Activated naive CD4-positive, alpha-beta T cell treated with Interleukin-2 at 50 U/mL for 16 hours (primary cell): ENCODE measurements at places on chromosomes 4 and X.

- DNase-seq: no peak
Measured at GRCh38 chr4:80948995-80949394, 81.5 kb upstream of the BMP3 start.

GRCh38 chr4:42262701-42263490, 110.4 kb upstream of the BEND4 start:
- DNase-seq: no peak

GRCh38 chr4:1330761-1331590, 16.0 kb upstream of the UVSSA start:
- DNase-seq: peak; percentile 67

DNA sequence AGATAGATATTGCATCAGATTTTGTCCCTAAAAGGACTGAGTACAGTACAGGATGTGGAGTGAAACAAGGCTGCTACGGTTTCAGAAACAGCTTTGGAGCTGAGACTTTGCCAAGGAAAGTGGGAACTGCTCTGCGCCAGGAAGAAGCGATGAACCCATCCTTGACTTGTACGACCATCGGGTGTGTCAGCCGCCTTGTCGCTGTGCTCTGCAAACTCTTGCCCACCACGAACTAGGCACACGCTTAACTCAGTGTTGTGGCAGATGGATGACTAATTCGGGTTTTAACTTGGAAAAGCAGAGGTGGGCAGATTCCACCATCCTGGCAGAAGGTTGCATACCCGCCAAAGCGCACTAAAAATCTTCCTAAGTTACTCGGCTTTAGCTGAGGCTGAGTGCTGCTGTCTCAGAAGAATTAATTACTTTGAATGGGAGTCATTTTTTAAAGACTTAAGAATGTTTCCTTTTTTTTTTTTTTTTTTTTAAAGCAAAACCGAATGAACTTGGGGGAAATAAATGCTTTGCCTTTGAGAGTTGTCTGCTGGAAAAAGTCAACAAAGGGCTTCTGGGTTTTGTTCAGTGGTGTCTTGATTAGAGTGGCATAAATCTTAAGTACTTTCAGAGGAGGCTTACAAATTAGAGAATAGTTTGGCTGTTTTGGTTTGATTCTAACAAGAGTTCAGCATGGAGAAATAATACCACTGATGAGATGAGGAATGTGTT, 69.5 kb downstream of the SHROOM2 start:
- no peak for DNase-seq

DNA sequence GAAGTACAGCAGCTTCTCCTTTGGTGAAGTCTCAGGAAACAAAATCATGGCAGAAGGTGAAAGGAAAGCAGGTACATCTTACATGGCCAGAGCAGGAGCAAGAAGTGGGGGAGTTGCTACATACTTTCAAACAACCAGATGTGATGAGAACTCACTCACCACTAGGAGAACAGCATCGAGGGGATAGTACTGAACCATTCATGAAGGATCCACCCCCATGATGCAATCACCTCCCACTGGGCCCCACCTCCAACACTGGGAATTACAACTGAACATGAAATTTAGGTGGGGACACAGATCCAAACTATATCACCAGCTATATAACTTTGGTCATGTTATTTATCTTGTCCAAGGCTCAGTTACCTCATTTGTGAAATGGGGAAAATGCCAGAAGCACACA, 159.4 kb downstream of the OPHN1 start:
- DNase-seq: no peak

GRCh38 chr4:109703664-109704361, 568 bp upstream of the CASP6 start:
- DNase-seq: no peak

DNA sequence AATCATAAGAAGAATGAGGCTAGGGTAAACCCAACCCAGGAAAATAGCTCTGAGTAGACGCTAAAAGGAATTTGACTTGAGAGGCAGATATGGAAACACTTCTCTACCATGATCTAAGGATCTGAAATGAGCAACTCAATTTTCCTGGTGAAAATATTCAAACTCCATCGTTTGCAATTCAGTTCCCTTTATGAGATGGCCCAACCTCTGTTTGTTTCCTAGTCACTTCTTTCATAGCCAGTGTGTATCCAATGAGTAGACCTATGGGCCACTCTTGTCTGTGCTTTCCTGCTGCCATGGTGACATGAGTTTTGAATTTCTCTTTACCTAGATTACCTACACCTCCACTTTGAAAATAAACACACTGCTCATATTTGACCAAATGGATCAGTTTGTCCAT, 176.2 kb upstream of the GPRIN3 start:
- no peak for DNase-seq

DNA sequence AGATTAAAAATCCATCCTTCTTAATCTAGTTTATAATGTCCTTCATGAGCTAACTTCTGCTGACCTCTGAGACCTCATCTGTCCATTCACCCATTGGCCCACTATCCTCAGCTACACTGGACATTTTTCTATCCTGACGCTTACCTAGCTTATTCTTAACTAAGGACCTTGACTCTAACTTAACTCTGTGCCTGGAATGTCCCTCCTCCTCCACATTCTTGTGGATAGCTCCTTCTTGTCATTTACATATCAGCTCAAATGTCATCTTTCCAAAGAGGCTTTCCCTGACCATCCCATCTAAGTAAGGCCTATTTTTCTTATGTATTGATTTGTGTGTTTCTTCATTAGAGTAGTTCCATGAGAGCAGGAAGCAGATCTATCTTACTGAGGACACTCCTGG, 54.7 kb downstream of the ATXN3L start:
- no peak for DNase-seq

- no peak for DNase-seq
Measured at GRCh38 chr4:54754394-54754793, 96.6 kb downstream of the KIT start.

GRCh38 chrX:95640226-95640625, 1044.4 kb upstream of the DIAPH2 start:
- no peak for DNase-seq

DNA sequence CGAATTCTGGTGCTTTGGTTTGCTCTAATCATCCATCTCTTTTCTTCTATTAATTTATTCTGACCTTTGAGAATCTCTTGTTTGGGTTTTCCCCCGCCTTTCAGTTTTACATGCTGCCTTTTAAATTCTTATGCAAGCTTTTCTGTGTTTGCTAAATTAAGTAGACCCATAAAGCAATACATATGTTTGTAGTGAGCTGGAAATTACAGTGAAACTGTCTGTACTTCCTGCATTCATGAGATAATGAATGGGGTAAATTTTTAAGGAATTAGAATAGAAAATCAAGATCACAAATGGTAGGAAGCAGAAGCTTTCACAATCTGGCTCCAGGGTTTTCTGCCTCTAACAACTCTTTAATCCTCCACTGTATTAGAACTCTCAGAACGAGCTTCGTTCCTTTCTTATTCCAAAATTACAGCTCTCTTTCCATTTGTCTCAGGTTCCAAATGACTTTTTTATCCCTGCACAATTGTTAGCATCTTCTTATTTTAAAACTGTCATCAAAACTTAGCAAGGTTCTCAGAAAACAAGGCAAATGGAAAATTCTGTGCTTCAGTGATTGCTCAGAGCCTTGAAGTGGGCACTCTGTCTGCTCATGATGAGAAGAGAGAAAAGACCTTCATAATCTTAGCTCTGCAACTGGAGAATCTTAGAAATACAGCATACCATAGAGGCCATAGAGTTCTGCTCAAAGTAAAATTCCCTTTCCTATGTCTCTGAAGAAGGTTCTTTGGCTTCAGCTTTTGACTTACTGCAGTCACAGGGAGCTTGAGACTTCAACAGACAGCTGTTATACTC, 108.2 kb downstream of the EGF start:
- DNase-seq: no peak

- no peak for DNase-seq
Measured at GRCh38 chrX:53511322-53511721, 77.2 kb upstream of the HSD17B10 start.

DNA sequence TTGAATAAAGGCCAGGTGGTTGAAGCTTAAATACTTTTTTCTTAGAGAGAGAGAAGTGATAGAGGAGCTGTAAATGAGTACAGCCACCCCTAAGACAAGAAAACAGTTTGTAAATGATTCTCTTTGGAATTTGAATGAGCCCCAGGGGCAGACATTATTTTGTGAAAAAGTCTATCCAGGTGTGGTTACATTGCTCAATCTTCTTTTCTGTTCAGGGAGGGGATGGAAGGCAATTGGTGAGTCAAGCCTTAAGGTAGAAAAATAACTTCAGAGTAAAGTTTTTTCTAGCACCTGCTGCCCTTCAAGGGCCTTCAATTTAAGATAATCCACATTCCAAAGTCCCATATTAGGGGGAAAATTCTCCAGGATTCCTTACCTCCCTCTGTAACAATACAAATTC, 646.7 kb downstream of the PDHA2 start:
- no peak for DNase-seq

DNA sequence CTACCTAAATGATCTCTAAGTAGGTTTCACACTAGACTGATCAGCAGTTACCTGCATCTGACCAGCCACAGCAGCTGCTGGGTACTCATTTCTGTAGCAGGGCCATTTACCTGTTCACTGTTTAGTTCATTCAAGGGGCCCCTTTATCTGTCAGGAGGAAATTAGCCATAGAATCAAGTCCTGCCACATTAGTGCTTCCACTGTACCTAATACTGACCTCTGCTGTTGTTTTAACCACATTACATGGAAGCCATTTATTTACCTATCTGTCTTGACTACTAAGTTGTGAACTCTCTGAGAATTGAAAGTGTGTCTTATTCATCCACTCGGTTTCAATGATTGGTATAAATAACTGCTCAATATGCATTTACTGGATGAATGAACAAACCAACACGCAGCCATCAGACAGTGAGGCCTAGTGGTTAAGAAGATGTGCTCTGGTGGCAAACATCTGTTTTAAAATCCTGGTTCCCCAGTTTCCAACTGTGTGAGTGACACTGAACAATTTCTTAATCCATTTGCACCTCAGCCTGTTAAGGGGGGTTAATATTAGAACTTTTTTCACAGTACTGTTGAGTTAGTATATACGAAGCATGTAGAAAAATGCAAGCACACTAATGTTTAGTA, 30.0 kb upstream of the ANXA5 start:
- DNase-seq: peak; percentile 11

- no peak for DNase-seq
Measured at GRCh38 chrX:87518504-87518903, 902 bp downstream of the KLHL4 start.

DNA sequence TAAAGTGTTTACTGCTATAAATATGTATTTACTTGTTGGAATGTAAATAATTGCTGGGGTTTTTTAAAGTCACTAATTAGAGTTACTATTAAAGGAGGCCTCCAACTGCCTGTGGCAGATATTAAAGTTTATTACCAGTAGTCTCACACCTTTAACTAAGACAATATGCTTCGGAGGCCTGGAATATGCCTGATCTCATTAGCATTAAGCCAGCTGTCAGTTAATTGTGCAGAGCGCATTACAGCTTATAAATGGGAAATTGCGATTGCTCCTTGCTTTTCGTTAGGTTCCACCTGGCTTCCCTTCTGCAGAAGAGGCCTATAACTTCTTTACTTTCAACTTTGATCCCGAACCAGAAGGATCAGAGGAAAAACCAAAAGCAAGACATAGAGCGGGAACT, 41.3 kb downstream of the CC2D2A start:
- DNase-seq: no peak

GRCh38 chrX:75421688-75422230, 101.1 kb downstream of the ZDHHC15 start:
- no peak for DNase-seq

DNA sequence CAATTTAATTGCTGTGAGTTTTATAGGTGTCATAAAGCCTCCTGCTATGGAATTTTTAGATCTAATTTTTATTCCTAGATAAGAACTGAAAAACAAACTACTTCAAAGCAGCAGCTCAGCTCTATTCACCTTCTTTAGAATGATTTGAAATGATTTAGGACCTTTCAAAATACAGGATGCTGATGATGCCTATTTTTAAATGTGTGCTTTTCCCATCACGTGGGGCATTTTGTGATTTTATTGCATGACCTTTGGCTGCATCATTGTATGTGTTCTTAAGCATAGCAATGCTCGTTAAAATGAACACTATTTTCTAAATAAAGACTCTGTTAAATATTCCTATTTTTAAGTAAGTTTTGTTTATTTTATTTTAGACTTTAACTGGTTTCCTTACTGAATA, 537.3 kb downstream of the STPG2 start:
- DNase-seq: no peak

DNA sequence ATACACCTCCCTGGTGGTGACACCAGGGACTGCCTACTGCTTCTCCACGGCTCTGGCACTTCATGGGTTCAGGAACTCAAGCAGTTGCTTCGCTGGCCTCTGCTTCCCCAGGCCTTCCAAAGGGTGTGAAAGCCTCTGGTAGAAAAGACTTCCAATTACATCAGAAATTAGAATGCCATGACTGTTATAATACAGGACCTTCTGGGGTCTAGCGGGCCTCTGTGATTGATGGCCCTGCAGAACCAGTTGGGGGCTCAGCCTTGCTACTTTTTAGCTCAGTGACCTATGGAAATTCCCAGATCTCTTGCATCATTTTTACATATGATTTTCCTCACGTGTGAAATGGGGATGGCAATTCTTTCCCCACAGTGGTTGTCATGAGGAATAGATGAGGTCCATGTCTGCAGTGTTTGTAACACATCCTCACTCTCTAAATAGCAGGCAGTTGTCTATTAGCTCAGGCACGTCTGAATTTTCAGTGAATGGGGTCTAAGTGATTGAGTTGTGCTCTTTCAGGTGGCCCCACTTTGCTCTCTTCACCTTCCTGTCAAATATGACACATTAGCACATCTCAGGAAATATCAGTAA, 198.3 kb downstream of the STIM2 start:
- DNase-seq: no peak

DNA sequence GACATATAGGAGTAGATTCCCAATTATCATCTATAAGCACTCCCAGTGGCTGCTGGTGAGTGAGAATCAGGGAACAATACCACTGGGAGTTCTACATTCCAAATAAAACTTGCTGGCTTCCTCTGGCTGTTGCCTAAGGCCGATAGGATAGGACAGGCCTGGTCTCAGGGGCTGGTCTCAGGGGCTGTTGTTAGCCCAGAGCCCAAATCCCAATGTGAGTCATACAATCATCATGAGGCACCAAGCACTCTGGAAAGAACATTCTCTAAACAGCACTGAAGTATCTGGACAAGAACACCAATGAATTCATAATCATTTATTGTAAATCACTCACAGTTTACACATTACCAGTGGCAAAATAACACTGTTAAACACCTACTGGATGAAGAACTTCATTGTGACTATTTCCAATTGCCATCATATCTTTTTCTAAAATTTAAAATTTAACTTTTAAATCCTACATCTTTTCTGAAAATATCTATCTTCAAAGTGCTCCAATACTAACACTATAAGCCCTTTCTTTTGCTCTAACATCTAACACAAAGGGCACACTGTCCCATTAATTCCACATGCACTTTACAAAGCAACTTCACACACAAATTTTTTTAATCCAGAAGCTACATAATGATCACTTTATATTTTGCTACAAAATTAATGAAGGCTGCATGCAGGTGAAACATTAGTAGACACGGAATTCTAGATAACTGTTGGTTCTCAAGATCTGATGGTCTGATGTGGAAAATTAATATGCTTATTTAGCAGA, 67.6 kb upstream of the TMEM150C start:
- DNase-seq: no peak

- DNase-seq: no peak
Measured at GRCh38 chrX:108090491-108091263, 665 bp downstream of the PSMD10 start.

GRCh38 chr4:102350634-102351033, 5.4 kb upstream of the SLC39A8 start:
- no peak for DNase-seq

GRCh38 chr4:7326693-7327340, 107.9 kb downstream of the PSAPL1 start:
- no peak for DNase-seq
